GOT3 (cell line): ENCODE measurements at places on chromosomes 3 and 15.

DNA sequence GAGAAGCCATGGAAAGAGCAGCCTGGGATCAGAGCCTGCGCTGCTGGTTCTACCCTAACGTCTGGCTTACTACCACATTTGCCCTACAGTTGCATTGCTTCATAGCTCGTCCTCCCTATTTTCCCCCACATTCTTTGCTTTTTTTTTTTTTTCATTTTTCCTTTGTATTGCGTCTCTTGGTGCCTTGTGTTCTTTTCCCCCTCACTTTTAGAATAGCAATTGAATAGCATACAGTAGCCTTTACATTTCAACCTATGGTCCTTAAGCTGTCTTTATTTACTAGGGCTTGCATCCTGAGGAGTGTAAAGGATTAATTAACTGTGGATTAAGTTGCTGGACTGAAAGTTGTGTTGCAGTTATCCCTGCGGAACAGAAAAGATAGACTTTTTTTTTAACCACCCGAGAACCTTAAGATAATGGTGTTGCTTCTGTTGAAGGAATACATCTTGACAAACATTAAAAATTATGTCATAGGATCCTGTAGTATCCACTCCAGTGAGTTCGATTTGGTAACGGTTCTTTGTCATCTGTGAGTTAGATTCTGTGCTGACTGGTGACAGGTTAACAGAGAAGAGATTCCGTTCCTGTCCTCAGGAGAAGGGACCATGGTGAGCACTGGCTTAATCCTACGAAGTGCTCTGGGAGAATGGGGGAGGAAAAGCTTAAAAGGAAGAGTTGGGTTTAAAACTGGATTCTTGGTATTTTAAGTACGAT is 417.4 kb upstream of the NAALADL2 start:
- DNase-seq: no peak

DNA sequence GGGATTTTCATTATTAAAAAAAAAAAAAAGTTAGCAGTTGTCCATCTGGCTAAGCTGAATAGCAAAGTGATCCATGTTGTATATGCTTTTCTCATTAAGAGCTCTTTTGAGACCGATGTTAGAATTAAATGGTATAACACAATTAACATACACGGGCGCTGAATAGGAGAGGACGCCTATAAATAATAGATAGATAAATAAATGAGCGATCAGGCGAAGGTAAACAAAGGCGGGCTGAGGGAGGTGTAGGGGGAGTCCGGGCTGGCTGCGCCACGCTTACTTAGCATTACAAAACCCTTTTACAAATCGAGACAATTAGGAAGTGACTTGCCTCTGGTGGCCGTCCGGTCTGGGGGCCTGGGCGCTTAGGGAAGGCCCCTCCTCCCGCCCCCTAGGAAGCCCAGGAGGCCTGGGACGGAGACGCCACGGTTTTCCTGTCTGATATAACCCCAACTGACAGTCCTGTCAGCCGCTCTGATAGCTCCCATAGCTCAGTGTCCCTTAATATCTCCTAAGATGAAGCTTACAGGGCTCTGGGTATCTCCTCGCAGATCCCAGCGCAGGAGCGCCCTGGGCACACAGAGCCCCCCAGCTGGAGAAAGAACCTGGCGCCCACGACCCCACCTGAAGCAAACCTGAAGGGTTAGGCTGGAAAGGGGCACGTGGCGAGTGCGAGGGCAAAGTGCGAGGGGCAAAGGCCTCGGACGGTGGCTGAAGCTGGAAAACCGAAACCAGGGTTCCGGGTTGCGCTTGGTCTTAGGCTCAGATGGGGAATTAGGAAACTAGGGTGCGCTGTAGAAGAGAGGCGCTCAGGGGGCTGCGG is 3.6 kb downstream of the SOX14 start:
- no peak for DNase-seq

- no peak for DNase-seq
Measured at GRCh38 chr3:9507586-9508578, 45.7 kb downstream of the LHFPL4 start.

DNA sequence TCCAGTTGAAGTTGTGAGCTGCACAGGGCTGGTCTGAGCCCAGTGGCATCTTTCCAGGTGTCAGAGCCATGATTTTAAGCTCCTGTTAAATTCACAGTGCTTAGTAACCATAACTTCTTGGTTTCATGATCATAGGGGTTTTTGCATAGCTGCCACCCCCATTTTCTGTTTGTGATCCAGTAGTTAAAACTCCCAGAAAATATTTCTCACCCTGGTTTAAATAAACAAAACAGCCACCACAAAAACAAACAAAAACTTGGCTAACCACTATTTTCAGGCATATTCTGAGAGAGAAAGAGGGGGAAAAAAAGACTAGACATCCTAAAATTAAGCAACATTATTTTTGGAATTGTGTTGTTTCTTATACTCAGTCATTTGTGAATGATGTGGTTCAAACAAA is 175.3 kb downstream of the IGF1R start:
- DNase-seq: no peak

GRCh38 chr3:133944181-133944580 is 48.5 kb upstream of the RAB6B start:
- no peak for DNase-seq

DNA sequence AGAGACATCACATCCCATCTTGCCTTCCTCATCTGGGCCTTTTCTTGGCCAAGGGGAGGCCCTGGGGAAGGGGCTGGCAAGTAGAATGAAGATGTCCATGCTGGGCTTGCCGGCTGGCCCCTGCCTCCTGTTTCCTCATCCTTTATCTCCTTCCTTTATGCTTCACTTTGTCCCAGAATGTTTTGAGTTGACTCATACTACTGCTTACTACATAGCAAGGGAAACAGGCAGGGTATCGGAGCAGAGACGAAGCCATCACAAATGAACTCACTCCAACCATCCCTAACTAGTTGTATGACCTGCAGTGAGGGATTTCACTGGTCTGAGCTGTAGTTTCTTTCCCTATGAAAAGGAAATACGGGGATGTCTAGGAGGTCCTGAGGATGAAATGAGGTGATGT is 66.0 kb downstream of the CHDH start:
- DNase-seq: no peak

- no peak for DNase-seq
Measured at GRCh38 chr15:20645956-20646355, 104.4 kb upstream of the GOLGA6L6 start.

GRCh38 chr3:153513236-153513635 is 351.2 kb downstream of the RAP2B start:
- no peak for DNase-seq

DNA sequence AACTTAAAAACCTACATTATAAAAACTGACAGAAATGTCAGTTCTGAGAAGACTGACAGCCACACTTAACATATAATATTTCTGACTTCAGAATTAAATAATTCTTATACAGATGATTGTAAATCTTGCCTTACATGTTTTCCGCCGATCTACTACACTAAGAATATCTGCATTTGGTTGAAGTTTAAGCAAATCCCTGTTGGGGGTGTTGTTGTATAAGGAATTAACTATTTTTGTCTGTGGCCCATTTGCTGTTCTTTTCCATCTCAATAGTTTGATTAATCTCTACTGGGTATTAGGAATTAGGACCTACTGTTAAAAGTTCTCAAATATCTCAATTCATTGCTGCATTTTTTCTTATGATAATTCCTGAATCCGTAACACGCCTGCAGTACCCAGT is 838.3 kb upstream of the ROBO1 start:
- DNase-seq: no peak

DNA sequence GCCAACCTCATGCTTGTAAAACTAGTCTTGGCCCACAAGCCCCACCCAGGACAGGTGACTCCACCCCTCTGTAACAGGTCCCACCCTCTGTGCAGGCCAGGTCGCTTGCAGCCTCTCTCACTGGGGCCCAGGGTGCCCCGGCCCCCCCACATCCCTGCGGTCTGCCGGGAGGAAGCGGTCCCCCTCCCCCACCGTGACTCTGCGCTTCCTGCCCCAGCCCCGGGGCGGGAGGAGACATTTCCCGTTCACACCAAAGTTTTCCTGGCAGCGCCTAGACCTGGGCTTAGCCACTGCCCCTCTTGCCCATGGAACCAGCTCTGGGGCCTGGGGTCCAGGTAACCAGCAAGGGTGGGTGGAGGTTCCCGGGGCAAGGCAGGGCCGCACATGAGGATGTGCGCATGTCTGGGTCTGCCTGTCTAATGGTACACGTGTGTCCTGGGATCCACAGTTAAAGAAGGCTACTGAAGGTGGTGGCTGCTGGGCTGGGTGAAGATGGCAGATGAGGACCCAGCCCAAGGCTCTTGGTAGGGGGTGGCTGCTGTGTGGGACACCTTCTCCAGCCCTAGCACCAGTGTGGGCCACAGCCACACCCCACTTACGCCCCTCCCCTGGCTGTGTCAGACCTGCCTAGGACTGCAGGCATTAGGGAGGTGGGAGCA is 8.4 kb downstream of the NBEAL2 start:
- no peak for DNase-seq

GRCh38 chr3:7000501-7000900 is 139.6 kb downstream of the GRM7 start:
- DNase-seq: no peak

DNA sequence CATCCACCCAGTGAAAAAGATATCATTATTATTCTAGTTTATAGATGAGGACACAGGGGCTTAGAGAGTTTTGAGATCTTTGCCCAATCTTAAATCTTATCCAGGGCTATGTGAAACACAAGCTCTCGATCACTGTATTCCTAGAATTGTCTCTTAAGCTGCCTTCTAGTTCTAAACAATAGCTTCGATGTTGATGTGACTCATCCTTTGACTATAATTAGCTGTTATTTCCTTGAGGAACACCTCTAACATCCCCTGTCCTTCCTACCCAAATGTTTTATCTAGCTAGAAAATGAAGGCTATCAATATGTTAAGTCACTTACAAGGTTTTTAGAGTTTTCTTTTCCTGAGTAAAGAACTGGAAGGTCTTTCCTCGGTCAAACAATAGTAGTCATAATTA is 83.1 kb upstream of the STAC start:
- no peak for DNase-seq

- no peak for DNase-seq
Measured at GRCh38 chr15:37995461-37996347, 61.3 kb downstream of the TMCO5A start.

- DNase-seq: no peak
Measured at GRCh38 chr15:98876451-98877369, 130.9 kb downstream of the PGPEP1L start.

DNA sequence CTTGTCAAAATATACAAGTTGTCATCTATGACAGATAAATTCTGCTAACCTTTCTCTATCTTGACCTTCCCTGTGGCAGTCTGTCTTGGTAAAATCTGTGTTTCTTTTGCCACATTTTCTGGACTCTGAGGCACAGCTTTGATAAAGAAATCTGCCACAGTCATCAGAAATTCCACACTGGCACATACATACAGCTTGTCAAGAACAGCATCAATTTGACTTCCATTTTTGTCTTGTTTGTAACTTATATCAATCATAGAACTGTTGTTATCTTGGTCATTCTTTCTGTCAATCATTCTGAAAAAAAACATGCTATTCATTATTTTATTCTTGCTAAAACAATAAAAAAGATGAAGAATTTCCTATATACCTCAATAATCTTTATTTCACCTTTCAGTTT is 130.8 kb downstream of the VPS13C start:
- DNase-seq: no peak

GRCh38 chr3:56673781-56674457 is 9.1 kb downstream of the TASOR start:
- no peak for DNase-seq

- no peak for DNase-seq
Measured at GRCh38 chr3:81394651-81395524, 366.6 kb downstream of the GBE1 start.

GRCh38 chr3:159114582-159114981 is 312.7 kb downstream of the MFSD1 start:
- no peak for DNase-seq

DNA sequence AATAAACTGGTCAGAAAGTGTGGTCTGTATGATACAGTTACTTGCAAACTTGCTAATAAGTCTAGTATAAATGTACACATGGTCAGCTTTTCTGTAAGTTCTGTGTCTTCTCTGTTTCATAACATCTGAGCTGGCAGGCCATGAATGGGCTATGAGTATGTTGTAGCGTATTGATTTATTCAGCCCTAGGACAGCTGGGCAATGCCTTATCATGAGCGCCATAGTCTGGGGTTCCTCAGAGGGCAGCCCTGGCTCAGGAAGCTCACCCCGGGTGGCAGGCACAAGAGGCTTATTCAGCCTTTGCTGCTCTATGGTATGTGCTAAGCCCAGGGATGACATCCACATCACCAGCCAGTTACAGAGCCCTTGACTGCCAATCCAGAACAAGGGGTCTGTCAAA is 50.7 kb upstream of the CCR2 start:
- DNase-seq: no peak

DNA sequence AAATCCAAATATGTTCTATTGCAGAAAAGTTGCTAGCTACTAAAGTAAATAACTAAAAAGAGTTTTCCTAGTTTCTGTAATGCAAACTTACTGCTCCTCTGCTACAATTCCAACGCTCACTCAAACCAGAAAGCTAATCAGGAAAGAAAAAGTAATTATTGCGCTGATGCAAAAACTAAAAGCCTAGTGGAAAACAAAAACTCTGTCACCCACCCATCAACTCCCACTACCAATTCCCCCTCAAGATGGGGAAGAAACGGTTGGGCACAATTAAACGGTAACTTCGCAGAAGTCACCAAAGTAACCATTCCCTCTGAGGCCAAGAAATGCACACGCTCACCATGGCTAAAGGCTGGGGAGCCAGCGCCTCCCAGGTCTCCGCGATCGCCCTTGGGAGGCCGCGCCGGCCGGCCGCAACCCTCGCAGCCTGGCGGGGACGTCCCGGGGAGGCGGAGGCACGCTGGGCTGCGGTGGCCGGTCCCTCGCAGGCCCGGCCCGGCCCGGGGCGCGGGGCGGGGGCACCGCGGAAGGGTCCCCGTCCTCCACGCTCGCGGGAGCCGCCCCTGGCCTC is 684 bp downstream of the SLTM start:
- DNase-seq: no peak

- DNase-seq: no peak
Measured at GRCh38 chr3:13085846-13086179, 12.6 kb upstream of the IQSEC1 start.

DNA sequence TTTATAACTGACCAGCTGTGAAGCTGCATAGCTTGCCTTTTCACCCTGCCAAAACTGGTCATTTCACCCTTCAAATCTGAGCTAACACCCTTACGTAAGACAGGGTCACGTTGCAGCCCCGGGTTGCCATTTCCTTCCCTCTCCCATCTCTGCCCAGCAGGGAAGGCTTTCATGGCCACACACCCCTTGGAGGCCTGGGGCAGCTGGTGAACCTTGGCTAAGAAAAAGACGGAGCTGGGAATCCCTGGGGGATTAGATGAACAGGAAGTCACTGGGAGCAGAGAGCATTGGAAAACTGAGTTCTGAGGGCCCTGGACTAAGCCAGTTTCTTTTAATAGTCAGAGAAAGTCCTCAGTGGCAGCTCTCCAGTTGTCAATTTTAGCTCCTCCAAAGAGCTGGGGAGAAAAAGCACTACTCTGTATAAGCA is 67.8 kb downstream of the TTC23 start:
- no peak for DNase-seq

DNA sequence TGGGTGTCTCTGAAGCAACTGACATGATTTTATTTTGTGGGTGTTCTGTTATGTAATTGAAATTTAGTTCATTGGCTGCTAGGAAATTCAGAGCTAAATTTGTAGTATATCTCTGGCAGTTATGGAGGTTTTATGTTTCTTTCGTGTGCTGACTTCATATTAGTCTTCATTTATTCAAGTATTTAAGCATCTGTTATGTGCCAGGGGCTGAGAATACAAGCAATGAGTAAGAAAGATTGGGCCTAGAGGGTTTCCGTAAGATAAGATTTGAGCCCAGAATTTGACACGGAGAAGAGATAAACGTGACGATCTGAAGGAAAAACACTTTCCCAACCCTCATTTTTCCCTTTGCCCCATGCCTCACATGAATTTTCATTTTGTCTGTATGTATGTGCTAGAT is 75.2 kb upstream of the ACKR4 start:
- no peak for DNase-seq
